ENCODE measurements at places on chromosomes 11 and 22. TPM values are rescaled to one million over a fixed set of nuclear protein-coding genes. Genes with fewer than 3 reads are reported as not detected.
A peak's percentile ranks its signal among the peaks of the same experiment; 100 is the strongest.

DNA sequence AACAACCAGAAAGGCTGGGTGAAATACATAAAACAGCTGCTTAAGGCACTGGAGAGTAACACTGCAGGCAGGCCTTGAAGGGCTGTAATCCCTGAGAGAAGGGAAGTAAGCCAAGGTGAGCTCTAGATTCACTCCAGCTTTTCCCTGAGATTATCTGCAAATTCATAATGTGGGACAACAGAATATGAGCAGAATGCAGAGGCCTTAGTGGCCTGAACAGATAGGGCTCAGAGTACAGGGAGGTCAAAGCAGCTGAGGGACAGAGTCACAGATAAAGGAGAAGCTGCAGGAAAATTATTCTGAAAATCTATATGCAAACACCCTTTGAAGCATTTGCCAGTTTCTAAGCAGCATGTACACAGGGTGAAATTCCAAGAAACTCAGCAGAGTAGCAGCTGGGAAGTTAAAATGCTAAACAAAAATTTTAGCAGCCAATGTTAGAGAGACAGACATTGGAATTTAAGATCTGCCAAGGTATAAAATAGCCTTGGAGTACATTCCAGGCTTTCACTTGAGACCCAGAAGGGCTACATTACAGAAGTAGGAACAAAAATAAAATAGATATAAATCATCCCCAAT is 48.1 kb upstream of the CWF19L2 start:
- no peak for DNase-seq

- no peak for DNase-seq
These were observed 12.0 kb downstream of the KCNQ1OT1 start for GRCh38 chr11:2687782-2688191.

GRCh38 chr11:87324817-87325489 is 287.2 kb downstream of the TMEM135 start:
- DNase-seq = no peak

DNA sequence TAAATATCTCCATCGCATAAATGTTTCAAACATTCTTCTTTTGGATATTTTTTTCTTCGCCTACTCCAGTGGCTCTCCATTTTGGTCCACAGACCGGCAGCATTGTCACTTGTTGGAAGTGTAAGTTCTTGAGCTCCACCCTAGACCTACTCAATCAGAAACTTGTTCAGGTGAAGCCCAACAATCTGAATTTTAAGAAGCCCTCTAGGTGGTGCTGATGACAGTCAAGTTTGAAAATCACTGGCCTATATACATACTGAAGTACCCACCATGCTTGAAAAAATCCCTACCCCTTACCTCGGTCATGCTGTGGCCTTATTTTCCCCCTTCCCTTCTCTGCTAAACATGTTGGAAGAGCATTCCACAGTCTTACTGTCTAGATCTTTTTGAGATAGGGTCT is 10.2 kb upstream of the ACAT1 start:
- no peak for DNase-seq

GRCh38 chr11:93548679-93549319 is 5.6 kb upstream of the SMCO4 start:
- DNase-seq = no peak

DNA sequence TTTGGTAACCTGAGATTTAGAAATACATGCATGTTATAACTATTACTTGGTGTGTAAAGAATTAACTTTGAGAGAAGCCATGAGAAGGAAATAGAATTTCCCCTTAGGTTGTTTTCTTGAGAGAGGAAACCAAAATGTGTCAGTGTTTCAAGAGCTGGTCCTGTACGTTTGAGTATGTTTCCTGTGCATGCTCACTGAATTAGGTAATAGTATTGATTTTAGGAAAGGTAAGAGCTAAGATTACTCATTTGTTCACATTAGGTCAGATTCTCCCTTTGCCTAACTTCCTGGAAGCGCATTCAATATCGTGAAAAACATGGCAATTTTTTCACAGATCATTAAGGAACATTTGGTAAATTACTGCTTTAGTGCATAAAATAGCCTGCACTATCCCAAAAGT is 49.3 kb upstream of the RDX start:
- no peak for DNase-seq

DNA sequence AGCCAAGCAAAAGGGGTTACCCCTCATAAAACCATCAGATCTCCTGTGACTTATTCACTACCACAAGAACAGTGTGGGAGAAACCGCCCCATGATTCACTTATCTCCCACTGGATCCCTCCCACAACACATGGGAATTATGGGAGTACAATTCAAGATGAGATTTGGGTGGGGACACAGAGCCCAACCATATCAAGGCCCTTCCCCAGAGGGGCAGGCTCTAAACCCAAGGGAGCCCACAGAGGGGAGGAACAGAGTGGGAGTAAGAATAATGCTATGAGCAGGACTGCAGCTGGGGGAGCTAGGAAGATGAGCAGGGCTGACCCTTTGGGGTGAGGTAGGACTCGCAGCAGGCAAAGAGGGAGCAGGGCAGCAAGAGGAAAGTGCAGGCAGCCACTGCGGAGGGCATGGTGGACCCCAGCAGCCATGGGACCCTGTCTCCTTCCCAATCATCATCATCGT is 59.3 kb downstream of the CD82 start:
- peak; percentile 2 for DNase-seq

DNA sequence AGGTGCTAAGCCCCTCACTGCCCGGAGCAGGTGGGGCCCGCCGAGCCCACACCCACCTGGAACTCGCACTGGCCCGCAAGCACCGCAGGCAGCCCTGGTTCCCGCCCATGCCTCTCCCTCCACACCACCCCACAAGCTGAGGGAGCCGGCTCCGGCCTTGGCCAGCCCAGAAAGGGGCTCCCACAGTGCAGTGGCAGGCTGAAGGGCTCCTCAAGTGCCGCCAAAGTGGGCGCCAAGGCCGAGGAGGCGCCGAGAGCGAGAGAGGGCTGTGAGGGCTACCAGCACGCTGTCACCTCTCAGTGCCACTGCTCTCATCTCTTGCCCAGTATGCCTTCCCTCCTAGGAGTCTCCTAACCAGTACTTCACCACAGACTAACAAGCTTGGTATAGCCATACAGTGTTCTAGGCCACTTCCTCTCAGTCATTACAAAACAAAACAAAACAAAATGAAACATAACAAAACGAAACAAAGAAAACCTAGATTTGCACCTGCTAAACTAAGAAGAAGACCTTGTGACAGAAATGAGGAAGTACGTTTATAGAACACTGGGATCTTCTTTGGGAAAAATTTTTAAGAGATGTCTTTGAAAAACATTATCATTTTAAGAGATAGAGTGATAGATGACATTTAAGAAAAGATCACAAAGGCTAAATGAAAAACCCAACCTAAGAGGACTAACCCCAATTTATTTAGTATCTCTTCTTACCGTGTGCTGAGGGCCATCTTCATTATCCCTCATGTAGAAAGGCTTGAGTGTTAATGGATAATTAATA is 47.7 kb upstream of the GAB2 start:
- peak; percentile 35 for DNase-seq

- peak; percentile 23 for DNase-seq
These were observed 1.4 kb downstream of the PATZ1 start for GRCh38 chr22:31344578-31345330.

GRCh38 chr11:2578929-2579270 is 120.9 kb downstream of the KCNQ1OT1 start:
- no peak for DNase-seq

- DNase-seq = no peak
These were observed 122.1 kb upstream of the VPREB1 start for GRCh38 chr22:22122348-22123117.

DNA sequence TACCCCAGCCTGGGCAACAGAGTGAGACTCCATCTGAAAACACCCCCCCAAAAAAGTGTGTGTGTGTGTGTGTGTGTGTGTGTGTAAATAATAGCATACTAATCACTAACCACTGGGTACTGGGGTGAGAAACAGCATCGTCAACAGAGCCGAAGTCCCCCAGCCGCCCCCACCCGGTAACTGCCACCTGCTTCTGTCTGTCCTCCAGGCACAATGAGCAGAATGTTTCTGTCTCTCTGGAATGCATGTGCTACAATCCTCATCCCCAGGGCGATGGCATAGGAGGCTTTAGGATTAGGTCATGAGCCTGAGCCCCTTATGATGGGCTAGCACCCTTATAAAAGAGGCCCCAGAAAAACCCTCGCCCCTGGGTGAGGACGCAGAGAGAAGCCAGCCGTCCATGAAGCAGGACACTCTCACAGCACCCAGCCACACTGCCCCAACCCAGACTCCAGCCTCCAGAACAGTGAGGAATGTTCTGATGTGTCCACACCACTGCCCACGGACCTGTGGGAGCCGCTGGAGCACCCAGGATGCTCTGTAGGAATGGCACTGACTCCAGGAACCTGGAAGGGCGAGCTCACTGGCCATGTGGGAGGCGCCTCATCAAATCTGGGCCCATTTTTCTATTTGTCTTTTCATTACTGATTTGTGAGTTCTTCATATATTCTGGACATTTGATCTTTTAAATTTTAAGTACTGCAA is 9.9 kb downstream of the TTLL8 start:
- no peak for DNase-seq

MFRP gene
- not detected for total RNA-seq

NNMT gene
- not detected for total RNA-seq

OR8U1 gene
- not detected for total RNA-seq

MYBPC3 gene
- not detected for total RNA-seq

PARVG gene
- total RNA-seq = 55.5 TPM

AQP11 gene
- 0.19 TPM for total RNA-seq

BARX2 gene
- 0.16 TPM for total RNA-seq

FRMD8 gene
- total RNA-seq = 53.4 TPM

YPEL1 gene
- 4.9 TPM for total RNA-seq

Measured in activated naive CD4-positive, alpha-beta T cell treated with anti-CD3 and anti-CD28 coated beads, Interleukin-2, amount 50 U/mL, for 72 hours (primary cell).